ENCODE measurements at places on chromosomes 3 and 15.

- no peak for DNase-seq
Observed at GRCh38 chr3:30707825-30708224, 101.4 kb downstream of the TGFBR2 start.

- no peak for DNase-seq
Observed at GRCh38 chr3:144643771-144644198, 672.2 kb downstream of the DIPK2A start.

GRCh38 chr3:117411971-117412370 is 702.4 kb downstream of the TUSC7 start:
- DNase-seq: no peak

DNA sequence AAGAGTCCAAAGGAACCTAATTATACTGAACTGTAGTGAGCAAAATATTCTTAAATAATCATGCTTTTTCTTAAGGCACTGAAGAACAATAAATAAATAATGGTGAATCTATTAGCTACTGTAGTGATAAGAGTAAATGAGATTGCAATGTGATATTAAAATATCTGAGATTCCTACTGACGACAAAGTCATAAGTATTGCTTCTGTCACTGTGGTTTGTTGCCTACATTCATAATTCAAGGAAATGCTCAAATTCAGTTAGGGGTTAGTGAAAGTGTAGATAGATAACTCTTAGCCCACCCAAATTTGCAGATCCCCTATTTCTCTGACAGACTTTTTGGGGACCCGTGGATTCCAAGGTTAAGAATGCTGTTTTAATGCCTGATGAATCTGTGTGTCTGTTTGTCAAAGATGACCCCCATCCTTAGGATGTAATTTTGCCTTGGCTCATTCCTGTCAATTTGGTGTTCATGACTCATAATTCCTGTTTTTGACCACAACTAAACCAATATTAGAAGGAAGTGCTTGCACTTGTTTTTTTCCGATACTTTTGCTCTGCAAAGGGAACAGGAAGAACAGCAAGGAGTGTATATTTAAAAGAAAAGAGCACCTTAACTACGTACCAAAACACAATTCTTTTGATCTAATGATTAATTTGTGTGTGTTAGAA is 86.7 kb downstream of the MAGI1 start:
- DNase-seq: no peak

DNA sequence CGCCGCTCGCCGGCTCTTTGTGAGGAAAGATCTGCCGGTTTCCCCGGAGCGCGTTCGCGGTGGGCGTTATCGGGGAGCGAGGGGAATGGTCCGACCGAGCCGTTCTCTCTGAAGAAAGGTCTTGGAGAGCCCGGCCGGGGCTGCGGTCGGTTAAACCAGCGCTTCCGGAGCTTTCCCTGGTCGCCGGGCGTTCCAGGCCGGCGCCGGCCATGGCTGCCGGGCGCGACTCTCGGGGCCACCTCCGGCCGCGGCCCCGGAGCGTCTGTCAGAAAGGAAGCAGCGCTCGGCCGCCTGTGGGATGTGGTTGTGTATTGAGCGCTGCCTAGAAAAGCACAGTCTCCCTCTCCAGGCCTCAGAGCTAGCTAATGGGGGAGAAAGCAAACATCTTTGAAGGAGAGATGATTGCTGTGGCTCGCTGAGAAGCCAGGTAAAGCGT is 731 bp downstream of the FYTTD1 start:
- peak; percentile 40 for DNase-seq

DNA sequence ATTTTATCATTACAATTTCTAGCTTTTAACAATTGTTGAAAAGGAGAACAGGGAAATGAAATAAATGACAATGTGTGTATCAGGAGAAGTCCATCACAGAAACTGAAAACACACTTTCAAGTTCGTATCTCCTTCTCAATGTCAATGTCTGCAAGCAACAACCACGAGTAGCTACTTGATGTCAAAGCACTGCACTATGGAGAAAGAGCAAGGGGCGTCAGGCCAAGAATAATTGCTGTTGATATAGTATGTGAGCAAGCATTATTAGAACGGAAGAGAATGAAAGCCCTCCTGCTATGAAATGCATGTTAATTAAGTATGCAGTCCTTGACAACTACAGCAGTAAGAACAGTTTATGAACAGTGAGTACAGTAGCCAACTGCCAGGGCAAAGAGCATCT is 1250.1 kb downstream of the ZPLD1 start:
- DNase-seq: no peak

GRCh38 chr3:56772952-56773938 is 28.5 kb downstream of the ARHGEF3 start:
- DNase-seq: no peak

- no peak for DNase-seq
Observed at GRCh38 chr15:93063796-93064690, 25.0 kb downstream of the RGMA start.

GRCh38 chr15:81914734-81915256 is 131.0 kb downstream of the MEX3B start:
- no peak for DNase-seq

GRCh38 chr3:65096110-65096745 is 408.4 kb upstream of the ADAMTS9 start:
- no peak for DNase-seq

DNA sequence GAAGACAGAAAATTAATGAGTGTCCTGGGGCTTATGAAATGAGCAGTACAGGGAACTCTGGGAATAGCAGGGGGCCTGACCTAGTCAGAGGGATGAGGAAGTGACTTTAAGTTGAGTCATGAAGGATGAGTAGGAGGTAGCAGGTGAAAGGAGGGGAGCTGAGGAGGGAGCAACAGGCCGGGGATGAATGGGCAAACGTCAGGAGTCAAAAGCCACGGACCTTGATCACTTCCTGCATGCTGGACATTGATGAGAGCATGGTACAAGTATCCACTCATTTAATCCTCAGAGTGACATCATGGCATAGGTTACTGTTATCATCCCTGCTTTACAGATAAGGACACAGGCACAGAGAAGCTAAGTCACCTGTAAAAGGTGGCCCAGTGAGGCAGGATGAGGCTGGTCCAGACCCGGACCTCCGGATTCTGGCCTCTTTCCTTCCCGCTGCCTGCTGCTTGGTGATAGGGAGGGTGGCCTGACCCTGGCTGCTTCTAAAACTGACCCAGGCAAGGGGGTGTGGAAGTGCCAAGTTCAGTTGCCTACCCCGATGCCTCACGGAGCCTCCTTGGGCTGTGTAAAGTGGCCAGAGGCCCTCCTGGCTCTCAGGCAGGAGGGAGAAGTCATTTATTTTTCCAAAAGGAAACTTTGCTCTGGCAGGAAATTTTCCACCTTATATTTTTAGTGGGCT is 7.6 kb downstream of the CORO2B start:
- no peak for DNase-seq

DNA sequence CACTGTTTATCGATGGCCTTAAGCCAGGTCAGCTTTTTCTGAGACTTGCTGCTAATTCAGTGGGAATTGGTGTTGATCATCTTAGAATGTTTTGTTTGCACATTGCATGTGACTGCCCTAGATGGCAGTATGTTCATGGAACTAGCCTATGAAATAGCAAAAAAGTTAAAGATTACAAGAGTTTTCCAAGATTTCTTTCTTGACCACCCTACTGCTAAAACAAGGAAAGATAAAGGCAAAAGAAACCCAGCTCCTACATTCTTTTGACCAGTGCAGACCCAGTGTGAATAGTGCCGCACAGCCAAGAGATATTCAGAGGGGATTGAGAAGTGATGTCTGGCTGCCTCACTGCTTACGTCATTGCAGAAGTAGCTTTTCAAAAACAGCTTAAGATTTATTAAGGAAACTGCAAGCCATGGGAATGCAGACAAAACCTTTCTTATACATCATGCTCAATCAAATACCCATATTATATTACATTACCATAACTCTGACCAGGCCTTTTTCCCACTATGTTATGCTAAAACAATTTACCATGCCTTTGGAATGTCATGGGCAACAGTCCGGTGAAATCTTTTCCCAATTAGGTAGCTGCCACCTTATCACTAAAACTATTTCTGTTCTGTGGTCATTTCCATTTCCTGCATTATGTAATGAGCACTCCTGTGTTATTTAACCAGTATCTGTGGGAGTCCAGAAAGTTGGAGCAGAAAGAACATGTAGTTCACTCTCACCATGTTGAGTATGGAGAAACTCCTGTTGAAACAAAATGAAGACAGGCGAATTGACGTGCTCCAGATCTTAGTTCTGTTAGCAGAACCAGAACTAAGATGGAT is 6.0 kb downstream of the PHLDB2 start:
- DNase-seq: no peak

DNA sequence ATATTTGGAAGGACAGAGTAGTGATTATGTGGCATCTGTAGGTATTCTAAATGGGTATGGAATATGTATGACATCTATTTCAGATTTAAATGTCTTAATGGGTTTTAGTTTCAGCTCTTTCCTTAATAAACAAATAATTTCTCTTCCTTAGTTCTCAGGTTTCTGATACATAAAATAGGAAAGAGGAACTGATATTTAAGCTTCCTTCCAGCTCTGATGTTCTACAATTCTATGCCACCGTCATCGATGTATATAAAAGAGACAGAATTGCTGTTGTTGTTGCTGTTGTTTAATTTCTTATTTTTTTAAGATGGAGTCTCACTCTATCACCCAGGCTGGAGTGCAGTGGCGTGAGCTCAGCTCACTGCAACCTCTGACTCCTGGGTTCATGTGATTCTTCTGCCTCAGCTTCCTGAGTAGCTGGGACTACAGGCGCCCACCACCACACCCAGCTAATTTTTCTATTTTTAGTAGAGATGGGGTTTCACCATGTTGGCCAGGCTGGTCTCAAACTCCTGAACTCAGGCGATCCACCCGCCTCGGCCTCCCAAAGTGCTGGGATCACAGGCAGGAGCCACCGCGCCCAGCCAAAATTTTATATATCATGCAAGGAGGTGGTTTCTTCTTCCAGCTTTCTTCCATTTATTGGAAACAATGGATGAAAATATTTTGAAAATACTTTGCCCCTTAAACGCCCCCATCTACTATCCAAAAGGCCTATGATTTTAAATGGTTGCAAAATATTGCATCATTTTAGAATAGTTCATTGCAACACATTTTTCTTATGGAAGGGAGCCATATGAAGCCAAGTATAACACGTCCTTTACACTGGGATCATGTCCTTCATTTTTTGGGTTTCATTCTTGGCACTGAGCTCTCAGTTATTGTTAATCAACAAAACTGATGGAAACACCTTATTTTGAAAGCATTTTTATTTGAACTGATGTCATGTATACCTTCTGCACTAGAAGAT is 13.9 kb upstream of the C15orf61 start:
- no peak for DNase-seq

DNA sequence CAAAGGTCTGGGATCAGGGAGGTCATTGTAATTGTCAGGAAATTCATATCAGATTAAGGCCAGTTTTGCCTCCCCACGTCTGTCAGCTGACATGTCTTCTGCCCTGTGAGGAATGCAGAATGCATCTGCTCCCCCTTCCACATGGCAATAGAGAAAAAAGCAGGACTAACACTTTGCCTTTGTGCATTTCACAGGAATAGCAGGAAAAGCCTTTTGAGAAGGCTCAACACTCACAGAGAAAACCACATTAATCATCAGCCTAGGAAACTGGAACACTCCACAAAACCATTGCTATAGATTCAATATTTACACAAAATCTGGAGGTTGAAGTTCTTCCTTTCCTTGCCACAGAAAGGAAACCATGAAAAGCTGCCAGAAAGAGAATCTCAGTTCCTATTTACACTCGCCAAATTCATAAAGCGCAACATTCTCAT is 165.2 kb upstream of the HES1 start:
- no peak for DNase-seq

GRCh38 chr3:136414476-136414875 is 164.3 kb downstream of the PCCB start:
- no peak for DNase-seq

- no peak for DNase-seq
Observed at GRCh38 chr3:8201886-8202285, 299.7 kb upstream of the LMCD1 start.

DNA sequence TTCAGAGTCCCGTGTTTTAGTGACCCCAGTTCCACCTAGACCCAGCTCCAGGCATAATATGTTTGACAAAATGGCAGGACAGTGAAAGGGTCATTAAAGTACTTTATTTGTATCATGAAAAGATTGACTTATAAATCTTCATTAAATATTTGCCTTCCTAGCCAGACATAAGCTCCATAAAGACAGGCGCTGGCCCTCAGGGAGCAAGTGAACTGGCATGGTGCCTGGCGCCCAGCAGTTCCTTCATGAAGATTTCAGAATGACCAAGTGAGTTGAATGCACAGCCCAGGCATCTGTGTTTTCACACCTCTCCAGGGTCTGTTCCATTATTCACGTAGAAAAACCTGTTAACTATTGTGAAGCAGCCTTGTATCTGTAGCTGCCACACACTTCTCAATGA is 166.2 kb downstream of the GAP43 start:
- no peak for DNase-seq

- DNase-seq: no peak
Observed at GRCh38 chr15:68767833-68768232, 52.9 kb downstream of the ANP32A start.
